ENCODE measurements at places on chromosomes 6 and 20.

DNA sequence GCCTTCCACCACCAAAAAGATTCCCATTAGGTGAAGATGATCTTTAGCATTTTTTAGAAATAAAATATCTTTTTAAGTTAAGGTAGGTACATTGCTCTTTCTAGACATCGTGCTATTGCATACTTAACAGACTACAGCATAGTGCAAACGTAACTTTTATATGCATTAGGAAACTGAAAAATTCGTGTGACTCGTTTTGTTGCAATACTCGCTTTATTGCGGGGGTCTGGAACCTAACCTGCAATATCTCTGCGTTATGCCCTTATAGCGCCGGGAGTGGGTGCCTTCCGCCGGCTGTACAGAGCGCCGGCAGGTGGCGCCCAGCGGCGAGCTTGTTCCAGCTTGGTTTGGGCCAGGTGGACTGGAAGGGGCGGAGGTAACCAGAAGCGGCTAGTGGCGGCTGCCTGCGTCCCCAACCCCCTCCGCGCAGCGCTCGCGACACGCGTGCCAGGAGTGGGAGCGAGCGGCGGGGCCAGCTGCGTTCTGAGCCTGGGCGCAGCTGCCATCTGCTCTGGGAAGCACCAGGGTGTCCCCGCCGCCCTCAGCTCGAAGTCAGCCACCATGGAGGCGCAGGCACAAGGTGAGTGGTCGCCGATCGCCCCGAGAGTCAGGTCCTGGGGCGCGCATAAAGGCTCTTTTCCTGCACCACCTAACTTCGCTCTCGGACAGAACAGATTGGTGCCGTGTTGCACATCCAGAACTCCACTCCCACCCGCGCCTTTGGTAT, at the start of gene TPD52L1:
Gene TPD52L1, plus strand, starts transcription at position 383 of the 727 bp plus-strand sequence. Its CDS starts 179 bp downstream, at position 562.
- DNase-seq: peak; percentile 47

DNA sequence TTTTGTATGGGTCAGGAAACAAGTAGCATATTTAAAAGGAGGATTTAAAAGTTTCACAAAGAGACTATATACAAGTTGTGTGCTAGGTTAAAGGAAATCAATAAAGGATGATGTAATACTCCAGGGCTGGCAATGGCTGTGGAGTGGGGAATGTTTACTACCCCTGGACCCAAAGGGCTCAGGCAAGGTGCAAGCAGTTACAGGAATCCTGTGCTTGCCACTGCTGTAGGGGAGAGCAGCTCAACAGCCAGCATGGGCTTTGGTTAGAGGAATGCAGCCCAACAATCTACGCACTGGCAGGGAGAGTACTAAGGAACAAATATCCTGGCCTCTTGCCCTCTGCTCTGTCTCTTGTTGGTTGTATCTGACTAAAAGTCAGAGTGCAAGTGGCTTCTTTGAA, 1642.2 kb downstream of the KHDRBS2 start:
- DNase-seq: no peak

DNA sequence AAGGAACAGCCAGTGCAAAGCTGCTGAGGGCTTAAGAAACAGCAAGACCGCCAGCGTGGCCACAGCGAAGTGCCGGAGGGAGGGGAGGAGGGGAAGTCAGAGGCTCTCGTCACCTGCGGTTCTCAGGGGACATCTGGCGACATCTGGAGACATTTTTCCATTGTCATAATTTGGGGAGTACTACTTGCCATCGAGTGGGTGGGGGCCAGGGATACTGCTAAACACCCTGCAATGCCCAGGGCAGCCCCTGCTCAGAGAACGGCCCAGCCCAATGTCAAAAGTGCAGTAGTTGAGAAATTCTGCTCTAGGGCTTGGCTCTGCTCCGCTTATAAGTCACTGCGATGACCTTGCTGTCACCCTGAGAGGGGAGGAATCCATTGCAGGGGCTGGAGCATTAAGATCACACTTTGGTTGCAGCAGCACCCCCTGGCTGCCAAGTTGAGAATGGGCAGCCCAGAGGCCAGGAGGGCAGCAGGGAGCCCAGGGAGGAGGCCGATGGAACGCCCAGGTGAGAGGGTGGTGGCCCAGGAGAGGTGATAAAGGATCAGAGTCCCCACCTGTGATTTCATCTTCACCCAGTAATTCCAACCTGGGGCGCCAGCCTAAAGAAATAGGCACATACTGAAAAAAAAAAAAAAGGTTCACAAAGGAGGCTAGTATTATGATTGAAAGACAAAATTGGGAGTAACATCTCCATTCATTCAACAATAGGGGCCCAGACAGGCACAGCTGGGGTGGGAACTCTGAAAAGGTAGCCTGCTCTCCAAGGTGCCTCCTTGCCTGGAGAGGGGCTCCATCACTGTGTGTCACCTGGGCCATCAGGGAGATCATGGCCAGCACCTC, 218.2 kb downstream of the BMP7 start:
- DNase-seq: no peak

DNA sequence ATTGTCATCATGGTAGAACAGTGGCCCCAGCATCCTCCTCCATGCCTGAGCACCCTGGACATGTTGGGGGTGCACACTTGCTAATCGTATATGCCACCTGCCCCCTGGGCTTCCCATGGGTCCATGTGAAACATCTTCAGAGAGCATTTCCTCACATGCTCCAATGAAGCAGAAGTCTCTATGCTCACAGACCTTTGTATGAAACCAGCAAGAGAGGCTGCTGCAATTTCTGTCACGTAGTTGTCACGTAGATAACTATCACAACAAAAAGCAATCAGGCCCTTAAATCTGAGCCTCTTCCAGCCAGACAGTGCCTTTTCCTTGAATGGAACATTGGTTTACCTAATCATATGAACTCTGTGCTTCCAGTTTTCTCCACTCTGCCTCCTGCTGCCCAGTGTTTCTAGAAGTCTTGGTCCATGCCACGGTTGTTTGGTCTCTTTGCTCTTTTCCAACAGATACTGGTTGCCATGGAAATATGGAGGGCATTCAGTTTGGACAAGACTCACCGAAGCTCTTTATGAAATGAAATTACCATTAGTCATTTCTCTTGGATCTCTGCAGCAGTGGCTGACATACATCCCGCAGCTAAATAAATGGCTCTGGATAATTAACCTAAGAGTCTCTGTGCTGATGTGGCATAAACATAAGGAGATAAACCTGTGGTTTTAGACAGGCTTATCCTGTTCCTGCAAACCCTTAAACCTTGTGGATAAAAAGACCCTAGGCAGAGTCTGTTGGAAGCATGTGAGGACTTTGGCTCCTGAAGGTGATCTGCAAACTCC, 172.8 kb upstream of the SYNDIG1 start:
- DNase-seq: no peak

- DNase-seq: peak; percentile 5
Measured at GRCh38 chr20:39264506-39265172, 302.5 kb downstream of the DHX35 start.

DNA sequence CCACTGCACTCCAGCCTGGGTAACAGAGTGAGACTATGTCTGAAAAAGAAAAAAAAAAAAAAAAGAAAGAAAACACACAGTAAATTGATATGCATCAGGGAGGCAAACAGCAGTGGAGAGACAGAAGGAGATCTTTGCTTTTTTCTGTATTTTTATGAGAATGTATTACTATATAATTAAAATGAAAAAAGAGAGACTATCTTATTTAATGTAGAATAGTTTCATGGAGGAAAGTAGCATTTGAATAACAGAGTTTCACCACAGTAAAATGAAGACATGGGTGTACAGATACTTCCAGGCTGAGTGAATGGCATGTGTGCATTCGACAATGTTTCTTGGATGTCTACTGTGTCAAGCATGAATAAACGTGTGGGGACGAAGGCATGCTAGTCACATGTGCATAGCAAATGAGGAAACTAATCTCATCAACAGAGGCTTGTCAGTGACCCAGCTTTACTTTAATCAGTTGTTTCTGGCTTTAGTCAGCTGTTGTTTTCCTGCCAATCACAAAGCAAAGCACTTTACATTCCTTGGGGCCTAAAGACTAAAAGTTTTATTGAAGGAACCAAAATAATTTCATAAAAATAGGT, 55.5 kb upstream of the ARMH2 start:
- no peak for DNase-seq

GRCh38 chr20:49581482-49581881, 13.5 kb upstream of the PTGIS start:
- DNase-seq: no peak

DNA sequence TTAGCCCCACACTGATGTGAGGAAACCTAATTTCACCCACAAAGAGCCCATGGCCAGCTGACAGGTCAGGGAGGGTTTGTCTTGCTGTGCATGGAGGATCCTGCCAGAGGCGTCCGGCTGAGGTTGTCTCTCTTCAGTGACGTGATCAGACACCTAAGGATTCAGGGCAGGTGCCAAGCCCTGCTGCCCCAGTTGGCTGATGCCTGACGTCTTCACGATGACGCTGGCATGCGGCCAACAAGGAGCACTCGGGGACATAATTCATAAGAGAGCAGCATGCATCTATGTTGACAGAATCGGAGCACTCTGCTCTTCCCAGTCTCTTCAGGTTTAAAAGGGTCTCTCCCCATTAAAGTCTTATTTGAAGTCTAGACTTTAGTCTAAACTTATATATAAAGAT, 47.8 kb downstream of the PSMB1 start:
- no peak for DNase-seq

DNA sequence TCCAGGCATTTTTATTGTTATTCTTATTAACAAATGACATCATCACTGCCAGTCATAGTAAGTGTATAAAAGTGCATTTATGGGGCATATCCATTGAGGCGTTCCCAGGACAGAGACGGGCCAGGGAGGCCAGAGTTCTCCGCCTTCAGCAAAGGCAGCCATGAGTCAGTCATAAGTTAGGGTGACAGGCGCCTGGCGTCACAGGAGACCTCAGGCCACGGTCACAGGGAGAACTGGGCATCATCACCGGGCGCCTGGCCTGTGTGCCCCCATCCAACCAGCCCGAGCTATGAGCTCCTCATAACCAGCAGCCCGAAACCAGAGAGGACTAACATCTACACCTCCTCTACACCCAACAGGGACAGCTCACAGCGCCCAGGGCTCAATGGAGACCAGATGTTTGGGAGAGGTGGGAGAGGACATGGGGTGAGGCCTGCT, 259.2 kb downstream of the DLL1 start:
- no peak for DNase-seq

DNA sequence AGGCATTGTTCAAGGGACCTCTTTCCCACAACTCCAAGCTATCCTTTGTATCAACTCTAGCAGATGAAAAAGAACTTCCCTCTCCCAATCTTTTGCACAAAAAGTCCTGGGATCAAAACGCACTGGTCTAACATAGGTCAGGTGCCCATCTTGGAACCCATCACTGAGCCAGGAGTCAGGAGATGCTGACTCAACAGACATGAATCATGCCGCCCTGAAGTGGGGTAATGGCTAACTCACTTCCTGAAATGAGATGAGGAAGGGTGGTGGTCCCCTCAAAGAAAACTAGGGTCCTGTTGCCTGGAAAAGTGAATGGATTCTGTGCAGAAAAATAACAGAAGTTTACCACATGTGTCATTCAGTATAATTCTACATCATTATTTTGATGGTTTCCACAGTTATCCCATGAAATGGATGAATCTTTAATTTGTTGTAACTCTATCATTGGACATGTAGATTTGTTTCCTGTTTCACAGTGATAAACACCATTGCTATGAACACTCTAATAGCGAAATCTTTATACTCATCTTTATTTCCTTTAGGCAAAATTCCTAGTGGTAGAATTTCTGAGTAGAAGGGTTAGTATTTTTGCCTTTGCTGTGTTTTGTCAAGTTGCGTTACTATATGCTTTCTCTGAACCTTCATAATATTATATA, 151.3 kb downstream of the SLC16A10 start:
- no peak for DNase-seq

DNA sequence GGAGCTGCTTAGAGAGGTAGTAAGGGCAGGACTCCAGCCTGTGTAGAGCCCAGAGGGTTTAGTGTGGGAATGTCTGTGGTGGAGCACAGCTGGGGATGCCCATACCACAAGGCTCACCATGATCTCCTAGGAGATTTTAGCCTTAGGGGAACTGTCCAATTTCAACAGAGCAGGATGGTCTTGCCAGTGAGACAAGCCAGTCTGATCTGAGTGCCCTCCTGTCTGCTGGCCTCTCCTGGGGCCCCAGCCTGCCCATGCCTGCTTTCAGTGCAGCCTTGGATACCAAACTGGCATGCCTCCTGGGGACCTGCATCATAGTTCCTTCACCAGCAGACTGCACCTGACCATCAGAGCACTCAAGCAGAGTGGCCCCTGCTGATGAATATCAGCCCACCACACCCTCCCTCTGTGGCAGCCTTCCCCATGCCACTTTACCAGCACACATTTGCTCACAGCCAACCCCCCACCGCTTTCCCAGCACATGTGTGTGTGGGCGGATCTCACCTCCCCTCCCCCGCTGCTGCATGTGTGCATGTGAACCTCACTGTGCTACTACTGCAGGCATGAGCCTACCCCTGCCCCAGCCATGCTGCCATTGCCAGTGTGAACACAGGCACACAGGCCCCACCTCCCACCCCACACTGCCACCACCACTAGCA, 7.9 kb upstream of the TREM1 start:
- DNase-seq: no peak

GRCh38 chr6:108998485-108998884, 96.2 kb downstream of the SESN1 start:
- no peak for DNase-seq

DNA sequence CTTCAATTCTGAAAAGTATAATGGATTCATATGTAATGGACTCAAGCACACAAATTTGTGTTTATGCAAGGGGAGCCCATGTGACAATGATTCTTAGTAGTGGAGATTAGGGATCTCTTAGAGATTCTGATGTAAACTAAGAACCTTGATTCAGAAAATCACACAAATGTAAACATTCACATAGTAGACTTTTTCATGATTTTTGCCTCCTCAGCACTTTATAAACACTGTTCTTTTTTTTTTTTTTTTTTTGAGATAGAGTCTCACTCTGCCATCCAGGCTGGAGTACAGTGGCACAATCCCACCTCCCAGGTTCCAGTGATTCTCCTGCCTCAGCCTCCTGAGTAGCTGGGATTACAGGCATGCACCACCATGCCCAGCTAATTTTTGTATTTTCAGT, 170.1 kb upstream of the PLCB4 start:
- no peak for DNase-seq

GRCh38 chr6:127204281-127204680, 62.4 kb upstream of the RNF146 start:
- DNase-seq: no peak

DNA sequence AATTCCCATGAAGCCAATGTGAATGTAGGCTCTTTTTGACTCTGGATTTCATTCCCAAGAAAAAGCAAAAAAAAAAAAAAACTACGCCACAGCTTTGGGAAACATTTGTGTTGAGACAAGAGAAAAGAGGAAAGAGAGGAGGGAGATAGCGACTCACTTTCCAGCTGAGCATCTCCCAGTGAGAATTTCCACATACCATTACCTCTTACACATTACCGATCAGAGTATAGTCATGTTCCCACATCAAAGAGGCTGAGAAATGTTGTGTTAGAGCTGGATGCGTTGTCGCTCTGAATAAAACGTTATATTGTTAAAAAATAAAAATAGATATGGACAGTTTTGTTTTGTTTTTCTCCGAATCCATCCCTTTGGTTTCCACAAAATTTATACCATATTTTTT, 1019.3 kb upstream of the ADGRB3 start:
- DNase-seq: no peak

DNA sequence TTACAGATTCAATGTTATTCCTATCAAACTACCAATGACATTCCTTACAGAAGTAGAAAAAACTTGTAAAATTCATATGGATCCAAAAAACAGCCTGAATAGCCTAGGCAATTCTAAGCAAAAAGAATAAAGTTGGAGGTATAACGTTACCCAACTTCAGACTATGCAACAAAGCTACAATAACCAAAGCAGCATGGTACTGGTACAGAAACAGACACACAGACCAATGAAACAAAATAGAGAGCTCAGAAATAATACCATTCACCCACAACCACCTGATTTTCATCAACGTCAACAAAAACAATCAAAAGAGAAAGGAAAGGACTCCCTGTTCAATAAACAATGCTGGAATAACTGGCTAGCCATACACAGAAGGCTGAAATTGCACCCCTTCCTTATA, 17.2 kb upstream of the PLN start:
- no peak for DNase-seq

Measured in stimulated activated naive CD4-positive, alpha-beta T cell treated with Interleukin-2 at 50 U/mL for 16 hours (primary cell).